AG10803 (cell line): ENCODE measurements at places on chromosomes 12 and 14.

- no peak for DNase-seq
Measured at GRCh38 chr12:111386885-111387284, 18.0 kb upstream of the PHETA1 start.

- DNase-seq: no peak
Measured at GRCh38 chr12:128353301-128353700, 86.3 kb downstream of the TMEM132C start.

DNA sequence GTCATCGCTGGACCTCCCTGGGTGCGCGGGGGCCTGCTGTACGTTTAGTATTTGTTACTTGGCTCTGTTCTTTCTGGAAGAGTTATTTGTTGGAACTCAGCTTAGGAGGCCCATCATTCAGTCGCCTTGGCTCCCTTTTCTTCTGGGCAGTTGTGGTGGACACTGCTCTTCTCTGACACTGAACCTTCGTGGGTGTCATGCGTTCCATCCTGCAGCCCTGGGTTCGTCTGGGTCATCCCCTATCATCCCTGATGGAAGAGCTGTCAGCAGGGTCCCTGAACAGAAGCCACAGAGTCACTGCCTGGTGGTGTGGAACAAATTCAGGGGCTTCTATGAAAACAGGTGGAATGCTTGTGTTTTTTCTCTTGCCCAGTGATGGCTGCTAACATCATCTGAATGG, 52.9 kb upstream of the SCN8A start:
- DNase-seq: no peak

- no peak for DNase-seq
Measured at GRCh38 chr12:14988035-14988434, 15.2 kb downstream of the PDE6H start.

GRCh38 chr14:88005978-88006851, 1.3 kb downstream of the GPR65 start:
- peak; percentile 15 for DNase-seq

DNA sequence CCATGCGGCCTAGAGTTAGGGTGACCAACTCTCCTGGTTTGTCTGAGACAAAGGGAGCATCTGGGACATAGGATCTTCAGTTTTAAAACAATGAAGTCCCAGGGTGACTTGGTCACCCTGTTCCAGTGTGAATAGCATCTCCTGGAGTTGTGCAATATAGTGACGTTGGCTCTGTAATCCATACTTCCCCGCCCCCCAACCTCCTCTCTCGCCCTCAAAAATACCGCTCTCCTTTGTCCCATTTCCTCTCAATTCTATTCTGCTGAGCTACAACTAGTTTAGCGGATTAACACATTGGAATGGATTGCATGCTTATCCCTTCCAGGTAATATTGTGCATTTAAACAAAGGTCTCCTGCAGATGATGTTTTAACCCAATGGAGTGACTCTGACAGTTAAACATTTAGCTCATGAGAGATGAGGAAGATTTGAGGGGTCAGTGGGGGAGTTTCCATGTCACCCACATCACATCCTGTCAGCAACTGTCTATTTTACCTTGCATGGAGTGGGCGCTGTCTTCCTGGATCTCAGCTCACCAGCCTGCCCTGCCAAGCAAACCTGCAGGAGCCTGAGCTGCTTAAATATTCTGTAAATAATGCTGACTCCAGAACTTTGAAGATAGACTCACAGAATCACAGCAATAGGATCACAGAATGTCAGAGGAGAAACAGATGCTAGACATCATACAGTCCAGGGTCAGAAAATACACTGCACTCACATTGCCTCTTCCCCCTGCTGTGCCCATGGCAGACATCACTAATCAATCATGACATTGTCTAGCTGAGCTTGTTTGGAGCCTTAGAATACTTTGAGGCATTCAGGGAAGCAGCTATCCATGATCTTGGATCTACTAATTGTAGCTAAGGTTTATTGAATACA, 43.0 kb downstream of the MAP1LC3B2 start:
- DNase-seq: no peak

- peak; percentile 95 for DNase-seq
Measured at GRCh38 chr12:6383572-6384498, at the start of gene LTBR. LTBR (plus strand) TSS chr12:6384162; CDS start chr12:6384359, 197 bp downstream.

DNA sequence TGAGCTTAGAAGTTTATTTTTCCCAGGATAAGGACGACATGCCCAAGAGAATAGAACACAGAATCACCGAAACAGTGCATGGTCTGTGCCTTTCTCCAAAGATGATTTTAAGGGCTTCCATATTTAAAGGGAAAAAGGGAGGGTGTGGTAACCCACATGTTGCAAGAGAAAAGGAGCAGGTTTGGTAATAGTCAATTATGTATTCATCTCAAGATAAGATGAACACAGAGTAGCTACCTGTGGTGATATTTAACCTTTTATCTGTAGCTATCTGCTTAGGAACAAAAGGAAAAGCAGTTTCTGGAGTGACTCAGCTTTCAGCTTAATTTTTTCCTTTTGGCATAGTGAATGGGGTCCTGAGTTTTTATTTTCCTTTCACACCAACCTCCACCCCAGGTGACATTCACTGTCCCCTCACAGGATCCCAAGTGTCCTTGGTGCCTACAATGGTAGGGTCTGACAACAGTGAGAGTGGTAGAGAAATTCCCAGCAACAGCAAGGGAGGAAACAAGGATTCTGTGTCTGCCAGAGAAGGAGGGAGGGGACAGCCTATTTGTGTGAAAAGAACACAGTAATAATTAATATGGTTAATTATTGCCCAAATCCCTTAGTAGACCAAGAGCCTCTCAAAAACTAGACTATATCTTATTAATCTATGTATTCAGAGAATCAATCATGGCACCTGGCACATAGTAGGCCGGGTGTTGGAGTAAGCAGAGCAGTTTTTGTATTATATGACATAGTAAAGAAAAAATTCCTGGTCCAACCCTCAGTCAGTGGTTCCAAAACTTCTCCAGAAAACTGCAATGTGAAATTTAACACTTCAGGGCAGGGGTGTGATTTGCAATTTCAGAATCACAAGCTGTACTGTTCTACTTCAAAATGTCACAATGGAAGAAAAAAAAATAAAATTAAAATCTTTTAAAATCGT, 154.5 kb downstream of the PHLDA1 start:
- DNase-seq: no peak

DNA sequence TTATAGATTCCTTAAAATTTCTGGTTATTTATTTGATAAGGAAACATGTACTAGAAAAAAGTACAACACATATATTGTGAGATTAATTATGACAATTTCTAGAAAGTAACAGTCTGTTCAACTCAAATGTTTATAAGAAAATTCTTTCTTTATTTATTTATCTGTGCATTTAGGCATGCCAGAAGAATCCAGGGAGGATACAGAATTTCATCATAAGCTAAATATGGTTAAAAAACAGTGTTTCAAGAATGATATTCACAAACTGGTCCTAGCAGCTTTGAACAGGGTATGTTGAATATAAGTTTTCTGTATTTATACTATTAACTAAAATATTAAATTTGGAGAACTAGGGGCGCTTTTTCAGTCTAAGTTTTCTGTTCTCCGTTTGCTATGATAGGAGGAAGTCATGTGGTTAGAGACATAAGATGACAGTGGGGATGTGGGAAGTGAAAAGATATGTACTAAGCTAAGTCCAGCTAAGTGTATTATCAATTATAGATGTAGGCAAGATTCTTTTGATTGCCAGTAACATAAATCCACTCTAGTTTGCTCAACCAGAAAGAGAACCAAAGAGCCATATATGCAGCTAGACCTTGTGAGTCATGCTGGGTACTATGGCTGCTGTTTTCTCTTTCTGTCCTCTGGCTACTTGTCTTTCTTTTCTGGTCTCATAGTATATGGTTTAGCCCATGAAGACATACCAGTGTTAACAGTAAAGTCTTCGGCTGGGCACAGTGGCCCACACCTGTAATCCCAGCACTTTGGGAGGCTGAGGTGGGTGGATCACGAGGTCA, 39.0 kb downstream of the LRRK2 start:
- no peak for DNase-seq

GRCh38 chr14:35412272-35413056, 7.9 kb upstream of the NFKBIA start:
- no peak for DNase-seq

- DNase-seq: no peak
Measured at GRCh38 chr14:62674563-62675237, 370.6 kb downstream of the KCNH5 start.

- no peak for DNase-seq
Measured at GRCh38 chr12:109686523-109686922, 27.1 kb upstream of the FAM222A start.

DNA sequence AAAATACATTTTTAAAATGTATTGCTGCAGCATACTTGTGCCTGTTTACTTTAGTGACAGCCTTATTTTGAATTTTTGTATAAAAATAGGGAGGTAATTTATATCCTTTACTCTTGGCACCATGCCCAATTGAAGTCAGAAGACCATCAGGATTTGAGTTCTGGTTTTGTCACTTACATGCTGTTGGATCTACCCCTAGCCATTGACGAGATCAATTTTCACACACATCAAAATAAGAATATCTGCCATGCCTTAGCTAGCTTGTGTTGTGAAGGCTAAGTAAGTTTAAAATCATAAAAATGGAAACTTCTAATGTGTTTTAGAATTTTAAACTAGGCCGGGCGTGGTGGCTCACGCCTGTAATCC, 381.8 kb downstream of the KCNH5 start:
- no peak for DNase-seq

GRCh38 chr12:16552301-16552700, 53.7 kb downstream of the LMO3 start:
- DNase-seq: no peak

GRCh38 chr12:20150835-20151422, 217.4 kb upstream of the PDE3A start:
- DNase-seq: no peak
